Tracheal epithelial cell (primary cell): ENCODE measurements at places on chromosomes 3 and 15. TPM values are rescaled to one million over a fixed set of nuclear protein-coding genes. Genes with fewer than 3 reads are reported as not detected.

Gene HRG
- total RNA-seq = not detected in 2 replicates

Gene CLRN1
- total RNA-seq = not detected in 2 replicates

Gene BOC
- 0.43 and 0.72 TPM in 2 replicates for total RNA-seq

Gene PYDC2
- total RNA-seq = not detected in 2 replicates

Gene ABI3BP
- 0.21 and 1.7 TPM in 2 replicates for total RNA-seq
